Activated naive CD8-positive, alpha-beta T cell treated with anti-CD3 and anti-CD28 coated beads, Interleukin-2, amount 10 ng/mL, durations not matched to agents 7 days and 5 days (primary cell): ENCODE measurements at places on chromosomes 16 and 17.

- no peak for DNase-seq
Observed at GRCh38 chr17:35972535-35972934, 8.8 kb downstream of the CCL16 start.

DNA sequence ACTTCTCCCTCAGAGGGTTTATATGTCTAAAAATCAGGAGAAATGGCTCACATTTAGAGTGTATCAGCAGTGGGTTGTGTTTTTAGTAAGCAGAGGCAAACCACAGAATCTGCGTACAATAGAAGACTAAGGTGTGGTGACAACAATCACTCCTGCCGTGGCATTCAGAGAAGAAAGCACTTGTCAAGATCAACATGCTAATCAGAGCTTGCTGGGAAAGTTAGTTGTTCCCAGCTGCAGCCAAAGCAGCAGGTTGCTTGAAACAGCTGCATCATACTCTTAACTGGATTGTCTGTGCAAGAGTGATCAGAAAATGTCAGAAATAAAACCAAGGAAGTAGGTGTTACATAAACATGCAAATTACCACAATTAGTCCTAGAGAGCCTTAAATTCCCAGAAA is 616.4 kb downstream of the CDH8 start:
- no peak for DNase-seq

GRCh38 chr16:71628810-71629209 is 2.8 kb downstream of the MARVELD3 start:
- DNase-seq, result no peak

- DNase-seq, result peak; percentile 55
Observed at GRCh38 chr16:1871974-1872635, at the start of gene MEIOB. TSS of gene MEIOB (minus strand) at chr16:1872164. CDS start at chr16:1868175, 3,989 bp downstream.

- DNase-seq, result no peak
Observed at GRCh38 chr17:12040478-12040877, 19.8 kb downstream of the MAP2K4 start.

GRCh38 chr16:65070831-65071432 is 50.9 kb downstream of the CDH11 start:
- no peak for DNase-seq

GRCh38 chr16:82281544-82281943 is 111.5 kb upstream of the MPHOSPH6 start:
- no peak for DNase-seq

DNA sequence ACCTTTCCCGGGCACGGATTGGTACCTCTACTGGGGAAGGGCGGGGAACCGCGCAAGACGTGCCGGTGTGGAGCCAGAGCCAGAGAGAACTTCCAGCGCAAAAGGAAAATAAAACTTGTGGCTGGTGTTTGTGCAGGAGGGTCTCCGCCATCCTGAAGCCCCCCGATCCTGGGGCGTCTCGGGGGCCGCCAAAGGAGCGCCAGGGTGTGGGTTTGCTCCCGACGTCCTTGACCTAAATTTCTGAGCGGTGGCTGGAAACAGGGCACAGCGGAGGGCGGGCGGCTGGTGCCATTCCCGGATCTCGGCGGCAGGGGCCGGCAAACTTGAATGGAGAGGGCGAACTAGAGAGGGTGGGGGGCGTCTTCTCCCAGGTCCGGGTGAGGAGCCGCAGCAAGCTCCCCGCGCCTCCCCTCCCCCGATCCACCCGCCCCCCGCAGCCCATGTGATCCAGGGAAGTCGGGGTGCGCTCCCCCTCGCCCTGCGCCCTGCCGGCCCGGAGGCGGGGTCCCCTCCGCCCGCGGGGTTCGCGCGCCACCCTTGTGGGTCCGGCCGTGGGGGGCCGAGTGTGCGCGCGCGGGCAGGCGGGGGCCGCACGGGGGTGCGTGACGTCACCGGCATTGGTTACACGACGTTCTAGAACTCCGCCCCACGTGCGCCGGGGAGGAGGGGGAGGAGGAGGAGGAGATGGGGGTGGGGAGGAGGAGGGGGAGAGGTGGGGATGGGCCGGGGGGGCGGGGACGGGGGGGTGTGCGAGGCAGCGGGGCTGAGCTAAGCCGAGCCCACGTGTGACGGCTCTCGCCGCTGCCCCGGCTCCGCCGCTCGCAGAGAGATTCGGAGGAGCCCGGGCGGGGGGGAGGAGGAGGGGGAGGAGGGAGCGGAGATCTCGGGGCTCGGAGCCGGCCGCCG is at the start of gene MSI2:
Gene MSI2, plus strand, starts transcription at position 748 of the 906 bp plus-strand sequence. CDS start 220 bp downstream, outside the sequence.
- peak; percentile 92 for DNase-seq

DNA sequence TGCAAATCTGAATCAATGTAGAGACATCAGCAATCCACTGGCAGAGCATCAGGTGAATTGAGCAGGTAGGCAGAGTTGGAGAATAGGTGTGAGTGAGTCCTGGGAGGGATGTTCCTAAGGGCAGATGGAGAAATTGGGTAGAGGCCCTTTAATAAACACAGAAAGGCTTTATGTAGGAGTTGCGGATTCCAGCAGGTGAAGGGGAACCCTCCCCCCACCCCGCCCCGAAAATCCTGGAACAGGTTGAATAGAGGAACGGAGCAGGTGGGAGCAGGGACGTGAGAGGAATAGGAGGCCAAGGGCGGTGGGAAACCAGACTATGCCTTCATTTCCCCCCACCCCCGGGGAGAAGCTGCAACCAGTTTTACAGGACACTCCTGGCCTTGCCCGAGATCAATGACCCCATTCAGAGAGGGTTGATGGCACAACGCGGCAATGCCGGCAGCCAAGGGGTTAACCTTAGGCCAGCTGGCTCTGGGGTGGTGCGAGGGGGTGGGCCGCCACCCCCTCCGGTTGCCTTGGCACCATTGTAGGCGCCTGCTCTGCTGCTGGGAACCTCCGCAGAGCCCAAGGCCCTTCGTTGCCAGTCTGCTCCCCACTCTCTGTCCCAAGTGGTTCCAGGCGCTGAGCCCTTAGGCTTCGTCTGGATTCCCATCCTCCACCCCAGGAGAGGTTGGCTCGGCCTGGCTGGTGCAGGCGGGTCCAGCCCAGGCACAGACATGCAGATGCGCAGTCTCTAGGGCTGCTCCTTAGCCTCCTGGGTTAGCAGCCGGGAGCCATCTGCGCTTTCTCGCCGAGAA is 814 bp upstream of the RUNDC3A start:
- DNase-seq, result no peak

- no peak for DNase-seq
Observed at GRCh38 chr17:29571486-29571882, 3.0 kb downstream of the TP53I13 start.

- no peak for DNase-seq
Observed at GRCh38 chr17:61260071-61260797, 139.4 kb upstream of the TBX2 start.

DNA sequence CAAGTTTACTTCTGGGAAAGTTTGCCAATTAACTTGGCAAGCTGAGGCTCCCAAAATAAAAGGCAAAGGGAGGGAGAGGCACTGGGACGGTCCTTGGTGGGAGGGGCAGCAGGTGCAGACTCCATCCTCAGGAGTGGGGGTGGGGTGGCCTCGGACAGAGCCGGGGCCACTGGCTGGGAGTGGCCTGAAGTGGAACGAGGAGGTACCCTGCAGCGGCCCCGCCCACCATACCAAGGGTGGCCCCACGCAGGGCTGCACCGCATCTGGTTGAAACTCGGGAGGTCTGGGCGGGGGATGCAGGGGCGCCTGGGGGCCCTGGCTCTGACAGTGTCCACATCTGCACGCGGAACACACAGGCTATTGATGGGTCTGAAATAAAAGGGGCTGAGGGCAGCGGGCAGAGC is 42.4 kb upstream of the SLC38A10 start:
- DNase-seq, result no peak

GRCh38 chr17:52995147-52995546 is 827.6 kb upstream of the KIF2B start:
- DNase-seq, result no peak

- DNase-seq, result no peak
Observed at GRCh38 chr17:5759501-5759925, 175.2 kb upstream of the NLRP1 start.

DNA sequence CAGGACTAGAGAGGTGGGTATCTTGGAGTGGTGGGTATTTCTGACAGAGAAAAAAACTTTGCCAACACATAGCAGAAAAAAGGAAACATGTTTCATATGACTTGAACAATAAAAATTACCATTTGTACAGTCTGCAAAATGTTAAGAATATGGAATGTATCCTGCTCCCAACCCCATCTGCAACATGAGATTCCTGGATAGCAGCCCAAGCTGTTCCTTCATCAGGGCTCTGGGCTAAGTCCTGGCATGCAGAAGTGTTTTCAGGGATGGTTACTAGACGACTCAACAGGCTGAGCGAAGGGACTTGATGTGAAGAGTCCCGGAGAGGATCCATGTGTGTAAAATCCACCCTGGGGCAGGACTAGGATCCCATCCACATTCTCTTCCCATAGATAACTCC is 121.0 kb upstream of the IRX3 start:
- DNase-seq, result no peak

DNA sequence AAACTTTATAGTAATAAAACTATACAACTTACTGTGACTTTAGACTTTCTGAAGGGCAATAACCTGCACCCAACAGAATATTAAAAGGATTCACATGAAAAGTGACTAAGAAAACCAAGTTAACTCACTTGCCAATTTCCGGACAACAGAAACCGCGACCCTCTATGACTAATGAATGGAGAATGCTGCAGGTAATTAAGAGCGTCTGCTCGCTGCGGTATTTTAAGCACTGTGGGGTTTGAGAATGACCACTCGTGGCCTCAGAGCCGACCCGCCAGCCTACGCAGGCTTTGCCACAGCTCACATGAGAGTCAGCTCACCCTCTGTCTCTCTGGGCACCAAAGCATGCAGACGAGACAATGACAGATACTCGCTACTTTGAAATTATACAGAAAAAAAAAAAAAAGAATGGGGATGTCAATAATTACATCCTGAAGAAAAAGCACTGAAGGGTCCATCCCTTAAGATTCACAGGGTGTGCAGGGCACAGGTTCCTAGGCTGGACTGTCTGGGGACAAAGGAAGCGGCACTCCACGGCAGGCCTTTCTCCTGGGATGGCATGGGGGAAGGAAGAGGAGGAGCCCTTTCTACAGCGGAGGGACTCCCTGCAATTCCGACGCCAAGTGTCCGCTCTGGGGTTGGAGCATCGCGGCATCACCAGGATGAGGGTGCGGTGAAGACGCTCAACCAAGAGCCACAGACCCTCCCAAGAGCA is 35.0 kb downstream of the ZCCHC14 start:
- no peak for DNase-seq

- no peak for DNase-seq
Observed at GRCh38 chr16:8110572-8111514, 479.5 kb downstream of the TMEM114 start.

GRCh38 chr17:68576811-68577496 is 24.2 kb downstream of the FAM20A start:
- DNase-seq, result no peak

- DNase-seq, result no peak
Observed at GRCh38 chr16:22225060-22225459, 19.0 kb downstream of the EEF2K start.

- no peak for DNase-seq
Observed at GRCh38 chr16:24692854-24693253, 36.6 kb upstream of the TNRC6A start.

DNA sequence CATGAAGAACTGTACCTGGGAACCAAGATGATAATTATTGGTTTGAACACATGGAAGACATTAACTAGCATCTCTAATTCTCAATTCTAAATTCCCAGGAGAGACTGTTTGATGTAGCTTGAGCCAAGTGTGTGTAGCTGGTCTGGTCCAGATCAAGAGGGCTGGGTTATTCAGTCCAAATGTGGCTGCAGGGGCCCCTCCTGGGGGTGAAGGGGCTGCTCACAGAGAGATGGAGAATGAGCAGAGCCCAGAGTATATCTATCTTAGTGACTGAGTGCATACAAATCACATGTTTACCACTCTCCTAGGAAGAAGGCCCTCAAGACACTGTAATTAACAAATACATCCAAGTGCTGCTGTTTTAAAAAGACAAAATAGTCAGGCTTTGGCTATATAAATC is 50.4 kb downstream of the HS3ST2 start:
- DNase-seq, result no peak

GRCh38 chr17:1111599-1112443 is 68.0 kb downstream of the ABR start:
- DNase-seq, result no peak

GRCh38 chr16:22206842-22207714 is 1.0 kb downstream of the EEF2K start:
- DNase-seq, result peak; percentile 63

DNA sequence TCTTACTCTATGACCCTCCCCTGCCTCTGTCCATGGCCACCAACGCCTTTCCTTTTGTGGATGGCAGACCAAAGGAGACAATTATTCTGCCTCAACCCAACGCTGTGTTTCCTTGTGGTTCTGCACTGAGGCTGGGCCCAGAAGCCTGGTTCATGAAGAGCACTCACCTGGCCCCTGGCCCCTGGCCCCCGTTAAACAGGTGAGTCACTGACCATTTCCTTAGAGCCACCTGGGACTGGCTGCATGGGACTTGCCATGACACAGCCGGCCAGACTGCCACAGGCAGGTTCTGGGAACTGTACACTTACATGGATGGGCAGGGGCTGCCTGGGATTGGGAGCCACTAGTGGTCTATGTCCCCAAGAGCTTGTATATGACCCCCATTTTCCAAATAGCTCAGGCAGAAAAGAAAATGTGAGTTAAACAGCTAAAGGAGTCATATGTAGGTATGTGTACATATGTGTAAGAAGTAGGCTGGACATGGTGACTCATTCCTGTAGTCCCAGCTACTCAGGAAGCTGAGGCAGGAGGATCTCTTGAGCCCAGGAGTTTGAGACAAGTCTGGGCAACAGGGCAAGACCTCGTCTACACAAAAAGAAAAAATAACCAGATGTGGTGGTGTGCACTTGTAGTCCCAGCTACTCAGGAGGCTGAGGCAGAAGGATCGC is 181.9 kb upstream of the CACNG5 start:
- DNase-seq, result no peak
